ENCODE measurements at places on chromosomes 5 and 9.

DNA sequence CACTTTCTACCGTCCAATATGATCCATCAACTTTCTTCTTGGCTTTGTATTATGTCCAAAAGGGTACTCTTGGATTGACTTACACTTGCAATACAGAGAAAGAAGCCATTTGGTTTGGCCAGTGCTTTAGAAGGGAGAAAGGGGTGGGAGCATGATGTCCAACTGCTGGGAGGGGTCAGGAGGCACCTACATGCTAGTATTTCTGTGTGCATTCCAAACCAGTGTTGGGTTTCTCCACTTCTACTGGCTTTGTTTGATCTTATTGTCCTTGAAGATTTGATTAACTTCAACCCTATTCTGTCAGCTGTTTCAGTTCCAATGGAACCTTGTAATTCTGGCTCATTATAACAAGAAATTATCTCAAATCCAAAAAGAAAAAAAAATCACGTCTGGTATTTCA is 27.6 kb downstream of the CYSTM1 start:
- DNase-seq: no peak

GRCh38 chr9:6247266-6247665 is 31.7 kb downstream of the IL33 start:
- no peak for DNase-seq

GRCh38 chr9:85647571-85647970 is 94.2 kb downstream of the AGTPBP1 start:
- DNase-seq: no peak

DNA sequence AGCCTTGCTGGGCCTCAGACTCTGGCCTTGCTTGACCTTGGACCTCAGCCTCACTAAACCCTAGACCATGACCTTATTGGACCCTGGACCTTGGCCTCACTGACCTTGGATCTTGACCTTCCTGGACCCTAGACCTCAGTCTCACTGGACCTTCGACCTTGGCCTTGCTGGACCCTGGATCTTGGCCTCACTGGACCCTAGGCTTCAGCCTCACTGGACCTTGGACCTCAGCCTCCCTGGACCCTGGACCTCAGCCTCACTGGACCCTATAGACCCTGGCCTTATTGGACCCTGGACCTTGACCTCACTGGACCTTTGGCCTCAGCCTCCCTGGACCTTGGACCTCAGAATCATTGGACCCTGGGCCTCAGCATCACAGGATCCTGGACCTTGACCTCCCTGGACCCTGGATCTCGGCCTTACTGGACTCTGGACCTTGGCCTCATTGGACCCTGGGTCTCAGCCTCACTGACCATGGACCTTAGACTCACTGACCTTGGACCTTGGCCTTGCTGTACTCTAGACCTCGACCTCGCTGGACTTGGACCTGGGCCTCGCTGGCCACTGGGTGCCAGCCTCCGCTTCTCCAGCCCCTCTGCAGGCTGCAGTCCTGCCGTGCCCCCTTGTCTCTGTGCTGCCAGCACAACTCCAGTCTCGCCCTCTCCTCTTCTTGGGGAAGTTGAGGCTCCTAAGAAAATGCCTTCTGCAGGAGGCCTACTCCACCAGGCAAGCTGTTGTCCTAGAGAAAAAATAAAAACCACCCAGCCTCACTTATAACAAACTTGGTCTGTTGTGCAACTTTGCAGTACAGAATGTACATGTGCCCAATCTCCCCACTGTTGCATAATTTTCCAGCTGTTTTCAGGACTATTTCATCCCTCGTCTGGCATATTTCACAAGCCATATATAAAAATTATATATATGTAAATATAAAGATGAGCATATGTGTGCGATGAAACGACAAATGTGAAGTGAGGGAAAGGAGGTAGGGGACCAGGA is 11.0 kb upstream of the ADAMTS2 start:
- DNase-seq: no peak

- DNase-seq: no peak
Measured at GRCh38 chr9:78903581-78903980, 606.7 kb downstream of the PSAT1 start.

GRCh38 chr9:89436963-89437625 is 60.8 kb downstream of the SEMA4D start:
- DNase-seq: no peak

DNA sequence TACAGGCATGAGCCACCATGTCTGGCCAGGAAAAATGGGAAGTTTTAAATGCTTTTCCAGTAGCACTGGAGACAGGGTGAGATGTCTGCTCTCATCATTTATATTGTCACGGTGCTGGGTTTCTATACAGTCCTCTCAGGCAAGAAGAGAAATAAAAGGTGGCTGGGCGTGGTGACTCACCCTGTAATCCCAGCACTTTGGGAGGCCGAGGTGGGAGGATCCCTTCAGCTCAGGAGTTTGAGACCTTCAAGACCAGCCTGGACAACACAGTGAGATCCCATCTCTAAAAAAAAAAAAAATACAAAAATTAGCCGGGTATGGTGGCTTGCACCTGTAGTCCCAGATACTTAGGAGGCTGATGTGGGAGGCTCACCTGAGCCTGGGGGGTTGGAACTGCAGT is 4.8 kb upstream of the GRIN1 start:
- DNase-seq: no peak

DNA sequence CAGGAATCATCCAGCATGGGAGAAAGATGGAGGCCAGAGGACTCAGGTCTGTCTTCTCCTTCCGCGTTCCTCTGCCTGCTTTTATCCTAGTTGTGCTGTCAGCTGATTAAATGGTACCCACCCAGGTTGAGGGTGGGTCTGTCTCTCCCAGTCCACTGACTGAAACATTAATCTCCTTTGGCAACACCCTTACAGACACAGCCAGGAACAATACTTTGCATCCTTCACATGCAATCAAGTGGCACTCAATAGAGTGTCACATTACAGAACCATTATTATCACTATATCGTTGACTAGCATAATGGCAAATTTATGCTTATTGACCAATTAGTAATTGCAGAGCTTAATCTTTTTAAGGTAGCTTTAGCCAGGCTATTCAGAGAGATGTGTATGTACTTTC is 64.8 kb downstream of the UNC13B start:
- DNase-seq: no peak

DNA sequence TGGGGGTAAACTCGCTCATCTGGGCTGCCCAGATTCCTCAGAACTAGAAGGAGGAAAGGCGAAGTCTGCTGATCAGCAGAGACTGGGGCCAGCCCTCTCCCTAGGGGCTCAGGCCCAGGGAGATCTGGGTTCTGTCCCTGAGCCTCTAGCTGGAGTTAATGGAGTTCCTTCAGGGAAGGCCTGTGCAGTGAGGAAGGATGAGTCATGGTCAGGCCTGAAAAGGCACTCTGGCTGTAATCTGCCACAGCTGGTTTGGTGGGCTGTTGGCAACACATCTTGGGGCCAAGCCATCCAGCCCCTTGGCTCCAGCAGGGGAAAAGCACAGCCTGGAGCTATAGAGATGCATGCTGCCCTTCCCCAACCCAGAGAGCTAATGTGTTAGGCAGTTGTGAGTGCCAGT is 459.6 kb downstream of the PRELID2 start:
- DNase-seq: no peak

DNA sequence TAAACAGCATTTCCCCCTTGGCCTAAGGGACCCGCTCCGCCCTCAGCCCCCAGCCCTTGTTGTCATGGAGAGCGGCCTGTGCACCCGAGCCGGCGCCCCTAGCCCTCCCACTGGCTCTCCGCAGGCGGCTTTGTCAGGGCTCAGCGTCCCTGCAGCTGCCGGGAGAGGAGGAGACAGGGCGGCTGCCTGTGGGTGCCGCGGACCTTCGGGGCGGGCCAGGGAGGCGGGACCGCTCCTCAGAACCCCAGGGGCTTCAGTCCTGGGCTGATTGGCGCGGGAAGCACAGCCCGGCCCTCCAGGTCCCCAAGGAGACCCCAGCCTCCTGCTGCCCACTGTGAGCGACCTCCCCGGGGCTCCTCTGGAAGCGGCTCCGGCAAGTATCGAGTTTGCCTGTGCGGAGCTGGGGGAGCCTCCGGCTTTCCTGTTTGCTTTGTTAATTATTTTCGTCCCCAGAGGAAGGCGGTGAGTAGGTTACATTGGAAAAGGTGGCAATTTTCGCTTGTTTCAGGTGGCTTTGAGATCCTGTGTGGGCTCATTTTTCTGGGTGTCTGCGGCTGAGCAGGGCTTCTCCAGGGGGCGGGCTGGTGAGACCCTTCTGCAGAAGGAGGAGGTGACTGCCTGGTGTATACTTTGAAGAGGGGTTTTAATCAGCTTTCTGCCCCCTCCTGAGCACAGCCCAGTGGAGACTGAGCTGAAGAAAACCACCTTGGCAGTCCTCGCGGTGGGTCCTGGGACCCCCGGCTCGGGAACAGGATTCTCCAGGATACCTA is at the start of gene FGD3:
Gene FGD3 (plus strand): TSS at position 256 of the 770 bp plus-strand sequence. CDS start 28,734 bp downstream, outside the sequence.
- peak; percentile 81 for DNase-seq

- peak; percentile 65 for DNase-seq
Measured at GRCh38 chr9:101530076-101530711, 3.5 kb upstream of the RNF20 start.
